ENCODE measurements at places on chromosomes 16 and 17.

DNA sequence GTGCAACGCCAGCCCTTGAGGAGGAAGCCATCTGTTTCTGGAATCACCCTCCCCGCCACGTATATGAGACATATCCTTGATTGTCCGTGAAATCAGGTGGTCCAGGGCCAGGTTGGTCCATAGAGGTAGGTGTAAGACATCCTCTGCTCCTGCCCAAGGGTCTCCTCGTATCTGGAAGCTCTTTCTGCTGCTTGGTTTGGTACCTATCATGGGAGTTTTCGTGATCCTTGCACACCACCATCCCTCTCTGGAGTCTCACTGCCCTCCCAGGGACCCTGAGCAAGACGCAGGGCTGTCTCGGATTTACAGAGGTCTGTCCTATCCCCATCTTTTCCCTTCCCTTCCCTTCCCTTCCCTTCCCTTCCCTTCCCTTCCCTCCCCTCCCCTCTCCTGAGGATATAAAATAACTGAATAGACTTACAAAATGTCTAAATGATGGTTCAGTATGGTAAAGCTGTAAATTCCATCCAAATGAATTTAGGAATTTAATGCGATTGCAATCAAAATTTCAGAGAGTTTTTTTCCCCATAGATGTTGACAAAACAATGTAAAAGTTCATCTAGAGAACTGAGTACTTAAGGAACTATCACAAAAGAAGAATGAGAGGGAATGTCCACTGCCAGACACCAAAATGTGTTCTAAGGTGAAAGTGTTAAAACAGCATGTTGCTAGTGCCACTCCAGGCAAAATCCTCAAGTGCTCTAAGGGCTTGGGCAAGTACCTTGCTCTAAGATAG lies 2.0 kb upstream of the CCDC42 start:
- DNase-seq = no peak

- DNase-seq = no peak
Measured at GRCh38 chr17:37710344-37710886, 34.4 kb downstream of the HNF1B start.

DNA sequence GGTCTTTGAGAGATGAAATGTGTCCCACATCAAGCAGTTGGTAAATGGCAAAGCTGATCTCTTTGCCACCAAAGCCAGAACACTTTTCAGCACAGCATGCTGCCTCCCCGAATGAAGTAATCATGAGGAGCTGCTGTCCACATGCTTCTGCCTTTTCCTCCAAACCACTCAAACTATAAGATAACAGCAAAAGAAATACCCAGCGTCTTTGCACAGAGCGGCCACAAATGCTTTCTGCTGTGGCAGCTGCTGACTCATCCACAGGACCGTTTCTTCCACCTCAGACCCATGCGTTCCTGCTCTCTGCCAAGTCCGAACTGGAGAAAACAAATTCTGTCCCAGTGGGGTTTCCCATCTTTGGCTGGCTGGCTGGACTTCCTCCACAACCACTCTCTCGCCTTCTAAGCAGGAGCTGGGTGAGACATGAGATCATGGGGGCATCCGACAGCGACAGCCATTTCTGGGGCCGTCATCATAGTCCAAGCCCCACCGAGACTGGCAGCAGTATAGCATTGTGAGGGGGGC lies 27.1 kb downstream of the TBC1D3B start:
- DNase-seq = no peak

- no peak for DNase-seq
Measured at GRCh38 chr16:19809121-19809635, 75.5 kb downstream of the GPRC5B start.

- DNase-seq = no peak
Measured at GRCh38 chr16:9062301-9062700, 29.1 kb upstream of the HAPSTR1 start.

DNA sequence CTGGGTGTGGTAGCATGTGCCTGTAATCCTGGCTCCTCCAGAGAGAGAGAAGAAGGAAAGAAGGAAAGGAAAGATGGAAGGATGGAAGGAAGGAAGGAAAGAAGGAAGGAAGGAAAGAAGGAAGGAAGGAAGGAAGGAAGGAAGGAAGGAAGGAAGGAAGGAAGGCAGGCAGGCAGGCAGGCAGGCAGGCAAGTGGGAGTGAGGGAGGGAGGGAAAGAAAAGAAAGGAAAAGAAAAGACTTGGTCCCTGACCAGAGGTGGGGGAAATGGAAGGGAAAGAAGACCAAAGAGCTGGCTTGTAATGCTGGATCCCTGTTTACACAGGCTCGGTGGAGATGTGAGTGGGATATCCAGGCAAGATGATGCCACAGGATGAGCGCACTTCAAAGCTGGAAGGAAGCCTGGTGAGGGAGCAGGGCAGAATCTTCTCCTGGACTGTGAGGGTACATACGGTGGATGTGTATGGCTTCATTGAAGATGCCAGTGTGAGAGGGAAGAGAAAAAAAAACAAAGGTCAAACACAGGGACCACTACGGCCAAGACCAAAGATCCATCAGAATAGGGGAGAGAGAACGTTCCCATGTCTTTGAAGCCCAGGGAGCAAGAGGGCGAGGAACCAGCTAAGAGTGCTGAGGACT lies 2.1 kb downstream of the CES1 start:
- DNase-seq = no peak

DNA sequence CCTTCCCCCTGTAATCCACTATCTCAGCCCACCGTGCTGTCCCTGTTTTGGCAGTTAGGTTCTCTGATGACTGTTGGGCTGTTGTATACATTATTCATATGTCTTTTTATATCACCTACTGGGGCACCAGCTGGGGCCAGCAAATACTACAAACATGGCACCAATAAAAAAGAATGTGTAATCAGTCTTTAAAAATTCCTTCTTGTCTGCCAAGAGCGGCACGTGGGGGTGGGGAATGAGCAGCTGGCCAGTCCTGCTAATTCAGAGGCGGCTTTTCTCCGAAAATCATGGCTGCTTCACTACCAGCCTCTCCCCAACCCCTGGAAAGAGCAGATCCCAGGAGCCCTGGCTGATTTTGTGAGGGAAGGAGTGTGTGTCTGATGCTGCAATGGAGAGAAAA lies 77.7 kb upstream of the EEF2KMT start:
- DNase-seq = no peak

Measured in NCI-H187 treated with DMSO at 0.1 percent for 48 hours (cell line).